Cardiac septum (tissue), 1 donor: ENCODE measurements at places on chromosomes 4 and X. TPM values are rescaled to one million over a fixed set of nuclear protein-coding genes. Genes with fewer than 3 reads are reported as not detected.

Gene SCARB2
- 114 TPM for total RNA-seq

Gene F11
- total RNA-seq: 0.35 TPM

Gene FABP2
- total RNA-seq: 0.57 TPM

Gene CCSER1
- 15.7 TPM for total RNA-seq

Gene ZNF330
- 114 TPM for total RNA-seq
